CD4-positive, alpha-beta T cell treated with Interleukin-4 for 1 hour (primary cell): ENCODE measurements at places on chromosomes 5 and 9.

- DNase-seq = no peak
These were observed 52.1 kb downstream of the TSSK1B start for GRCh38 chr5:113382731-113383130.

GRCh38 chr5:142520885-142521284, 165.0 kb downstream of the FGF1 start:
- no peak for DNase-seq

GRCh38 chr5:73095564-73096238, 24.7 kb upstream of the TMEM171 start:
- DNase-seq = no peak

DNA sequence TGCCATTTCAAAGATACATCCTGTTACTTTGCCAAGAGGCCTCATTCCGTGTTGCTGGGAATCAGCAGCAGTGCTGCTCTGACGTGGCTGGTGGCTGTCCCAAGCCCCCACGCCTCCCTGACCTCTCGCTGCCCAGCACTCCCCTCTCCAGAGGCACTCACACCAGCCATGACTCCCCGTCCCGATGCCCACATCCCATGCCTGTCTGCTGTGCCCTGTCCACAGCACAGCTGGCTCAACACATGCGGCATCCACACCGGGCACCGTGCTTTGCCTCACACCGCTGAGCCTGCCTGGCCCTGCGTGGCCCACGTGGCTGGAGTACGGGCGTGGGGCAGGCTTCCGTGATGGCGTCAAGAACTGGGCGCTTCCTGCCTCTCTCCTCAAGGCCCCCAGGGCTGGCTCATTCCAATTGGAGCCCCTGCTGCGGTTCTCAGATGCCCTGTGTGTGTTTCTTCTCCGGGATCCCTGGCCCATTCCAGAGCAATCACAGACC, 7.8 kb upstream of the LCN1 start:
- no peak for DNase-seq

DNA sequence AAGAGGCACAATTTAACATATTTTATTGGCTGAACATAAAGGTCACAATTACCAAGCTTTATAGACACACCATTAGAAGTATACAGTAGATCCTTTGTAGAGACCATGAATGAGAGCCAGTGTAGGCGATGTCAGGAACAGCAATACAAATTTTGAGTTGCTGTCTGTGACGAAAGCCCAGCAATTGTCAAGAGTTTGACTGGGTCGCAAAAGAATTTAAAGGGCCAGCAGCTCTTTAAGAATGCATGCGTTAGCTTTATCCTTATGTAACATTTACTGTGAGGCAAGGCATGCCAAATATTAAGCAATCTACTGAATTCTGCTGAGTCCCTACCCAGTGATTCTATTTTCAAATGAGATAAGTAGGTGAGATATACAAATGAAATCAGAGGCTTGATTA, 236.9 kb downstream of the ARRDC3 start:
- no peak for DNase-seq

- no peak for DNase-seq
These were observed 21.8 kb downstream of the DMAC1 start for GRCh38 chr9:7777771-7778170.

- DNase-seq = no peak
These were observed 47.3 kb downstream of the FSTL4 start for GRCh38 chr5:133564921-133565565.
